ENCODE measurements at places on chromosomes 12 and 14. TPM values are rescaled to one million over a fixed set of nuclear protein-coding genes. Genes with fewer than 3 reads are reported as not detected.

TMEM229B gene
- 0.15 TPM for total RNA-seq

NR1H4 gene
- total RNA-seq = not detected

SIX4 gene
- 4.4 TPM for total RNA-seq

PTPRR gene
- 2.0 TPM for total RNA-seq

Measured in epithelial cell of umbilical artery (primary cell).